Endothelial cell (in vitro differentiated cells): ENCODE measurements at places on chromosomes 1 and 21.

- DNase-seq, result no peak
Observed at GRCh38 chr1:32953495-32953894, 11.1 kb downstream of the RNF19B start.

- DNase-seq, result no peak
Observed at GRCh38 chr1:55833529-55834091, 618.4 kb upstream of the USP24 start.

DNA sequence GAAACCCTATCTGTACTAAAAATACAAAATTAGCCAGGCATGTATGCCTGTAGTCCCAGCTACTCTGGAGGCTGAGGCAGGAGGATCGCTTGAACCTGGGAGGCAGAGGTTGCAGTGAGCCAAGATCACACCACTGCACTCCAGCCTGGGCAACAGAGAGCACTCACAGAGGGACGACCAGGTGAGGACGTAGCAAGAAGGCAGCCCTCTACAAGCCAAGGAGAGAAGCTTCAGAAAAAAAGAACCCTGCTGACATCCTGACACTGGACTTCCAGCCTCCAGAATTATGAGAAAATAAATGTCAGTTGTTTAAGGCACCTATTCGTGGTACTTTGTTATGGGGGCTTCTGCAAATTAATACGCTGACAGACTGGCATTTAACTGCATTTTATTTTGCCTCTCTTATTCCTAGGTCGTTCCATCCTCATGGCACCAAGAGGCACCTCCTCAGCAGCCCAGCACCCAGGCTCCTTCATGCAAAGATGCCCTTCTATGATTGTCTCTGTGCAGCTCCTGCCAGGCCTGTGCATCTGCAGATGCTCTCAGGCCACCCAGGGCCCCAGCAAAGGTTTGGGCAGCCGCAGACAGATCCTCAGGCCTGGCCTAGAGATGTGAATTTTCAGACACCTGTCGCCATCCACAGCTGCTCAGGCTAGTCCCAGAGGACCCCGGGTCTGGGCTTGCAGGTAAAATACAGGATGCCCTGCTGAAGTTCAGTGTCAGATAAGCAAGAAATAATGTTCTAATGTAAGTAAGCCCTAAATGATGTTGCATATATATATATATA, 86.0 kb upstream of the COX20 start:
- DNase-seq, result no peak

DNA sequence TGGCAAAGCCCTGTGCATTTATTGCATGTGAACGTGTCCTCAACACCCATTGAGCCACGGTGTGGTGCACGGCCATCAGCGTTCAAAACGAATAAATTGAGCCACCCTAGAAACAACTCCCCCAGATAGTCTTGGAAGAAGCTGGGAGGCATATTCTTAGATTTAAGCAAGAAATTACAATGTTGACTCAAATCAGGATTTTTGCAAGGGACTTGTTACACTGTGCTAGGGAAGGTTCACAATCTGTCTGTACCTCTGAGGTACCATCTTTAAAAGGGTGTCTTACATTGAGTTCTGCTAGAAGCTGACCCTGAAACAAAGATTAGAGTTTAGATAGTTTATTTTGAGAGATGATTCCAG, 16.2 kb downstream of the CD247 start:
- DNase-seq, result no peak

DNA sequence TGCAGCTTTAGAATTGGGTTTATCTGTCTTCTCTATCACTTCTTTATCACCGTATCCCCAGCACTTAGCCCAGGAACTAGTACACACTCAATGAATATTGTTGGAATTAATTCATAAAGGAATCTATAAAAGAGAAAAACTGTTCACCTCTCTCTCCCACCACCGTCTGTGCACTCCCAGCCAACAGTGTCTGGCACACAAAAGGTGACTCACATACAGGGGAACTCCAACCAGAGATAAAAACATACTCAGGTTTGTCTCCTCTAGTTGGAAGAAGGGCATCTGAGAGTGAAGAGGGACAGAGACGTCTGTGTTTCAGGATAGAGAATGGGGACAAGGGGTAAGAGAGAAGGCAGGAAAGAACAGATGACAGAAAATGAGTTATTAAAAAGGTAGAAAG, 10.0 kb downstream of the ITLN1 start:
- DNase-seq, result no peak

- DNase-seq, result no peak
Observed at GRCh38 chr1:241964550-241965282, 7.1 kb downstream of the BECN2 start.

GRCh38 chr1:199064971-199065370, 426.1 kb downstream of the PTPRC start:
- no peak for DNase-seq

- DNase-seq, result no peak
Observed at GRCh38 chr1:212611000-212611948, 2.7 kb downstream of the ATF3 start.

- no peak for DNase-seq
Observed at GRCh38 chr21:34576041-34576511, 38.8 kb downstream of the RCAN1 start.

GRCh38 chr1:59258412-59259032, 38.4 kb upstream of the FGGY start:
- DNase-seq, result no peak

DNA sequence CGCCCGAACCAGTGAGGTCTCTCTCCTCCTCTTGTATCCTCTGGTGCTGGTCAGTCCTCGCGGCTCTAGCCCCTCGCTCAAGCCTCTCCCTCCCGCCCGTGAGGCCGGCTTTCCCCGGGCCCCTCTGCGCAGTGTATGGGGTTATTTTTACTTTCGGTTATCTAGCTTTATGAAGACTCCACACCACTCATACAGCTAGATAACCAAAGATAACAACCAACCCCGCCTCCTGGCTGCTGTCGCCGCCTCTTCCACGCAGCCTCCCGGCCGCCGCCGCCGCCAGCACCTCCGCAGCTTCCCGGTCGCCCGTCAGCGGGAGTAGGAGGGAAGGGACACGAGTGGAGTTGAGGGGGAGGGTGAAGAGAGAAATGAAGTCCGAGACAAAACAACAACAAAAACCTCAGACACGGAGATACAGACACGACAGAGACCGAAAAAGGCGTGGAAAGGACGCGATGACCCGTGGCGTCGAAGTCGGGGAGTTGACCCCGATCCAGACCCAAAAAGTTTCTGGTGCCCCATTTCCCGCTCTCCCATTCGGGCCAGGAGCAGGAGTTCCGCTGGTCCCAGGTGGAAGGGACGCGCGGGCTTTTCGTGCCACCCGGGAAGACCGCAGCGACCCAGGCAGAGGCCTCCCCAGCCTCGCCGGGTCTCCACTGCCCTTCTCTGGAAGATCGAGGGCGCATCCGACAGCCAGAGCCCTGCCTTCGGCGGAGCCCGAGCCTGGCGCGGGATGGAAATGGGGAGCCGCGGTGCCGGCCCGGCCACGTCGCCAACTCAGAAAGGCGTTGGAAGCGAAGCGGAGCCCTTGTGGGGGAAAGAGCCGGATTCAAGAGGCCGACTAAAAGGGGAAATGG, 51.4 kb downstream of the RHBG start:
- DNase-seq, result peak; percentile 43

DNA sequence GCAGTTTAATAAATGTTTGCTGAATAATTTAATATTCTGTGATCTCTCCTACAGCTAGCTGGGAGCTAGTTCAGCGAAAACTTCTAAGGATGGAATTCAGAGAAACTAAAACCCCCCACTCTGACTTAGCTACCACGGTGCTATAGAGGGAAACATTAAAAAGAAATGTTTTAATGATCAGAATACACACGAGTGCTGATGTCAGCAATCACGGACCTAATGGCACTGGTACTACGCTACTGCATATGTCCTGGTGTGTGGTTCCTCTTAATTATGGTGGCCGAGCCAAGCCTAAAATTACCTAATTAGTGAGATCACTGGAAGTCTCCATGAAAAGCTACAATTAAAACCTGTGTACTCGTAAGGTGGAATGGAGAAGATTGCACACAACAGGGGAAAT, 23.9 kb upstream of the LSM10 start:
- no peak for DNase-seq

GRCh38 chr1:221824025-221824424, 82.1 kb upstream of the DUSP10 start:
- DNase-seq, result no peak

- DNase-seq, result no peak
Observed at GRCh38 chr1:208357644-208358507, 113.7 kb upstream of the PLXNA2 start.

DNA sequence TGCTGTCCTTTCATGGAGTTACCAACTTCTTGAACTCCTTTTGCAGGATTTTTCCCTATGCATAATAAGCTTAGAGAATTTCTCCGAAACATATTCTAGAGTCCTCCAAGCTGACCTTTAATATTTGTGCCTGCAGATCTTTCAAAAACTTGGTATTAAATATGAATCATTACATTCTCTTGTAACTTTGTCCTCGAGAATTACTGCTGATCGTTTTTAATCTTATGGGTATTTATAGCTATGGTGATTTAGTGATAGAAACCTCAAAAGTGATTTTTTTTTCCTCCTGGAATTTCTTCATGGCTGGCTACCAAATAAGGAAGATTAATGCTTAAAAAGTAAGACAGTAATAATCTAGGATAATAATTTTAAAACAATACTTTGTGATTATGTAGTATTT, 39.1 kb downstream of the MAP3K21 start:
- no peak for DNase-seq

DNA sequence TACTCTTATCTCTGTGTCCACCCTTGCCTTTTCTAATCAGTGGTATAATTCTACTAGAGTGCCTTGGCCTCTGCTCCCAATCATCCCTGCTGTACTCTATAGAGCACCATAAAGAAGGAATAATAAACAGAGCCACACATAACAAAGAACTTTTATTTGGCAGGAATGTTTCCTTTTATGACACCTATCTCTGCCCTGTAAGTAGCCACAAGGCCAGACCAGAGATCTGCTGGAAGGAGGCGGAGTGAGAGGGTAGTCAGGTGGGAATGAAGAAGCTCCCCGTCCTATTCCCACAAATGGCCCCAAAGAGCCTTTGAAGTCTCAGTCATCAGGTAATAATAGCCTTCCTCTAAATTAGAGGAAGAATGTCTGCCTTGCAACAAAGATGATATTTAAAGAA, 32.7 kb downstream of the WLS start:
- DNase-seq, result no peak

- DNase-seq, result no peak
Observed at GRCh38 chr21:38346286-38346685, 89.5 kb downstream of the KCNJ15 start.

DNA sequence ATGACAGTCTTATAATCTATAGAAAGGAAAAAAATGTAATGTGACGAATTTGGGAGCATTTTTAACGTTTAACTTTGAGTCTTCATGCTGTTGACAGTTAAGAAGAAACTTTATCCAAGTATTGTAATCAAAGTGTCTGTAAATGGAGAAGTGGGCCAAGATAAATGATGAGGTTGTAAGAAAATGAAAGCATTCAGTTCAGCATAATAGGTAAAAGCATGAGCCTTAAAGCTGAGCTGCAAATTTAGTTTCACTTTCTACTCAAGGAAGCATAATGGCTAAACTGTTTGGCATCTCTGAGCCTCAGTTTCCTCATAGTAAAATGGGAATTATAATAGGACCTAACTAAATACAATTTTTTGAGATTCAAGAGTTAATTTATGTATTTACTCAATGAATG, 1554.8 kb downstream of the KCNT2 start:
- DNase-seq, result no peak

GRCh38 chr21:34640858-34641257, 25.9 kb upstream of the RCAN1 start:
- DNase-seq, result no peak

DNA sequence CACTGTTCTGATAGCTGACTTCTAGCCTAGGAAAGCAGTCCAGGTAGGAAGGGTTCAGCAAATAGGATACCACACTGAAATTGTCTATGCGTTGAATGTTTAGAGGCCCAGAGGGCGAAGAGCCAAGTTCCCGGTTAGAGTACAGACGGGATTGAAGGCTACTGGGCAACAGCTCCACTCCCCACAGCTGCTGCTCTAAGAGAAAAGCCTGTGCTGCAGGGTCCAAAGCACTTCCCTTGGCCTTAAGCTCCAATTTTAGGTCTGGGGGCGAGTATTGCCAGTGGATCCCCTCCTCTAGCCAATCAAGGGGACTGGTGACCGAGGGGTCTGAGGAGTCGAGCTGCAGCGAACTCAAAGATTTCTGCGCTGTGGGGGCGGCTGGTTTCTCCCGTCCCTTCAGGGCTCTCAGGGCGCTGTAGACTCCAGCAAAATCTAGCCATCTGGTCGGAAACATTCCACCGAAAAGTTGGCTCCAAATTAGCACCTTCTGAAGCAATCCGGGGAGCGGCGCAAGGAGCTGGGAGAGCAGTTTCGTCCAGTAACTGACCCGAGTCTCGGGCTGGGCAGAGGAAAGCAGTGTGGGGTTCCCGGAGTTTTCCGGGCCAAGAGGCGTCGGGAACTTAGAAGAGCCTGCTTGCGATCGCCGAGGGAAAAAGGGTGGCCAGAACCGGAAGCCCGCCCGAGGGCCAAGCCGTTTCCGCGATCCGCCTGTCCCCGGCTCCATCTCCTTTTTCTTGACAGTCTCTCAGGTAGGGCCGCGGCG, 748 bp downstream of the PPP1R15B start:
- DNase-seq, result peak; percentile 64

GRCh38 chr1:15625056-15625917, 8.0 kb downstream of the DDI2 start:
- DNase-seq, result no peak

GRCh38 chr1:200075938-200076546, 48.5 kb downstream of the NR5A2 start:
- DNase-seq, result peak; percentile 17

DNA sequence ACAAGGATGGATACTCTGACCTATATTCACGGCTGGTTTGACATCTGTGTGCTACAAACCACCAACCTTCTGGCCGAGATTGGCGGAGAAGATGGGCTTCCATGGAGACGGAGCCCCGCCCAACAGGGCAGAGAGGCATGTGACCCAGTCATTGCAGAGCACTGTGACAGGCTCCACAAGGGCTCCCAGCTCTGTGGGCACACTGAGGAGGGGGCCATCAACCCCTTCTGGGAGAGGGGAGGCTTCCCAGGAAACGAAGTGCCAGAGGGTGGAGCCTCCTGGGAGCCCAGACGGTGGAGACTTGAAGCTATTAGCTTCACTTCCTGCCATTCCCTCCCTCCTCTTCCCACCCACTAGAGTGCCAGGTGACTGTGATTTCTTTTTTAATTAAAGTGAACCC, 71.6 kb upstream of the IFFO2 start:
- no peak for DNase-seq

DNA sequence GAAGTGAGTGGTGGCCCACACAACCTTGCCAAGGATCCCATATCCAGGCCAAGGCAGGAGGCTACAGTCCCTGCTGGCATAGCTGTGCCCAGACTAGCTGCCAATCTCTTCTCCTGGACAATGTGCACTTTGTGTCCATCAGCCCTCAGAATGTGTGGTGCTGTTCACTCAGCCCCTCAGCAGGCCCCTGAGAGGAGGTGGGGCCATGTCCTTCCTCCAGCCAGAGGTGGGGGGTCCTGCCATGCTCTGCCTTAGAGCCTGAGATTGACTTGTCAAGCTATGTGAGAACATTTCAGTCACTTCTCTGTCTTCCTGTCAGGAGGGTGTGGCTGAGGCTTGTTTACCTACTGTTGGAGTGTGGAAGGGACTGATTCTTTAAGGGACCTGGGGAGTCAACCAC, 1.4 kb downstream of the NCF2 start:
- no peak for DNase-seq
